ENCODE measurements at places on chromosomes 13 and 19. TPM values are rescaled to one million over a fixed set of nuclear protein-coding genes. Genes with fewer than 3 reads are reported as not detected.

KCNJ14 gene
- polyA plus RNA-seq: 0.80 TPM

LACC1 gene
- 1.4 TPM for polyA plus RNA-seq

ERICH4 gene
- polyA plus RNA-seq: not detected

ZNF723 gene
- not detected for polyA plus RNA-seq

JOSD2 gene
- 36.8 TPM for polyA plus RNA-seq
